SK-MEL-5 (cell line): ENCODE measurements at places on chromosomes 2 and 18. TPM values are rescaled to one million over a fixed set of nuclear protein-coding genes. Genes with fewer than 3 reads are reported as not detected.
A peak's percentile ranks its signal among the peaks of the same experiment; 100 is the strongest.

The EML4 gene
- total RNA-seq, result 78.4 and 81.7 TPM in 2 replicates

The EFHD1 gene
- 0.29 and 0.71 TPM in 2 replicates for total RNA-seq

The NTSR2 gene
- total RNA-seq, result not detected in 2 replicates

The IL36A gene
- not detected in 2 replicates for total RNA-seq

The CFC1 gene
- total RNA-seq, result not detected in 2 replicates

The ARHGAP28 gene
- 1.1 and 1.8 TPM in 2 replicates for total RNA-seq

The CROCC2 gene
- total RNA-seq, result not detected in 2 replicates

The PKDCC gene
- total RNA-seq, result 12.2 and 15.1 TPM in 2 replicates

The FEV gene
- total RNA-seq, result not detected in 2 replicates

The UBE2F gene
- total RNA-seq, result 216 and 231 TPM in 2 replicates

DNA sequence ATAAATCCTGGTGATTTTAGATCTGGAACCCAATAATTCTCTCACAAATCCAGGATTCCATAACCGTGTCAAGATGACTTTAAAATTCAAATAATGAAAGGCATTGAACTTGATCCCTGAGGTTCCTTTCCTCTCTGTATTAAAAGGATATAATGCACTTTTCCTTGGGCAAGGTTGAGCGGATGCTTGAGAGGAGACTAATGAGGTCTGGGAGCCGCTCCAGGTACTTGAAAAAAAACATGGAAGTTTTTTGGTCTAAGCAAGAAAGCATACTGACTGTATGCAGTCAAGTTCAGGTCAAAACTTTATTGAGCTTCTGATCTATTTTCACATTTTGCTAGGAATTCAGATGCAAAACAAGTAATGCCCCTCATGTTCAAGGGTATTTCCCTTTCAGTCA is 318.5 kb downstream of the RAD51AP2 start:
- DNase-seq, result no peak

GRCh38 chr2:39525636-39526412 is 88.7 kb upstream of the MAP4K3 start:
- no peak for DNase-seq

- DNase-seq, result no peak
These were observed 78.1 kb downstream of the MTCL1 start for GRCh38 chr18:8783335-8783993.

- DNase-seq, result peak; percentile 55
These were observed 10.6 kb downstream of the SEC11C start for GRCh38 chr18:59150236-59150635.

- no peak for DNase-seq
These were observed 179.1 kb downstream of the ZFP36L2 start for GRCh38 chr2:43047187-43047780.

GRCh38 chr2:29612568-29612967 is 308.8 kb downstream of the ALK start:
- DNase-seq, result no peak

DNA sequence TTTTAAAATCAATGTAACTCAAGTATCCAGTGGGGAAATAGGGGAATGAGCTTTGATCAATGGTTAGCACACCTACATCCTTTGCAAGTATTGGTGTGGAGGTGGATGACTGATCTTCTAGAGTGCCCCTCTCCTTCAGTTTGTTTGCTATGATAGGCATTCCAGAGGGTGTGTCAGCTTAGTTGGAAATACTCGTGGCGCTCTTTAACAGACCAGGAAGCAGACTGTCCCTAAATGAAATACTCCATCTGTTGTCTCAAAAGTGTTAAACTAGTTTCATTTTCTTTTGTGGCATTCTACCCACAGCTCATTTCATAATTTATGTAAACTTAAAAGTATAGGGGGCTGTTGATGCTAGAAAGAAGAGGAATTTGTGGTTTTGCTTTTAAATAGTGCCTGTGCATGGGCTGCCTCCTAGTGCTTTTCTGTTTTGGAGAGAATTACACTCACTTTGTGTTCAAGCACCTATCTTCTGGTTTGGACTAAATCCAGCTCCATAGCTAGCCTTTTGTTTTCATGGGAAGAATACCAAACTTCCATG is 66.2 kb downstream of the STAT1 start:
- no peak for DNase-seq

DNA sequence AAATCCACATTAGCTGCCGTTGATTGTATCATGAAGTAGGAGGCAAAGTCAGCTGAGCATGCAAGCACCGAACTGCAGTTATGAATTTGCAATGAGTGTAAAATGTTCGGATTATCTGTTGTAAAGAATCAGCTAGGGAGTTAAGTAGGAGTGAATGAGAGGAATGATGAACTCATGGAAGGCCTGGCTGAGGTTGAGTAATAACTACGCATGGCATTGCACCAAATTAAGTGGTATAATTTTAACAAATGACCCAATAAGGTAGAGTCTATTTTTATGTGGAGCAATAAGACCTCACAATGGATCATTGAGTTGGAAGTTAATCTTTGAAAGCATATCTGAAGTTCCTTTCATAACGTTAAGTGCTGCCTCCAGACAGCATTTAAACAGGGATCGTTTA is 288.2 kb upstream of the CHST9 start:
- DNase-seq, result no peak

DNA sequence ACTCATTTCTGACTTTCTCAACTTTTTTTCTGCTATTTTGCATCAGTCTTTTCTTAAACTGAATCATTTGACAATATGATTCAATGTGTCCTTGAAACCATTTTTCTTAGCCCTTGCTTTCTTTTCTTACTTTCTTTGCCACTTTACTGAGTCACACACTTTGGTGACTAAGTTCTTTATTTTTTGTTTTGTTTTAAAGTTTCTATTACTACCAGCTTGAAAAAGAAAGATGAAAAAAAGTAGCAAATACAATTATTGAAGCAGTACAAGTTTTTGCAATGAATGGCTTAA is 116.5 kb downstream of the DOCK10 start:
- no peak for DNase-seq

DNA sequence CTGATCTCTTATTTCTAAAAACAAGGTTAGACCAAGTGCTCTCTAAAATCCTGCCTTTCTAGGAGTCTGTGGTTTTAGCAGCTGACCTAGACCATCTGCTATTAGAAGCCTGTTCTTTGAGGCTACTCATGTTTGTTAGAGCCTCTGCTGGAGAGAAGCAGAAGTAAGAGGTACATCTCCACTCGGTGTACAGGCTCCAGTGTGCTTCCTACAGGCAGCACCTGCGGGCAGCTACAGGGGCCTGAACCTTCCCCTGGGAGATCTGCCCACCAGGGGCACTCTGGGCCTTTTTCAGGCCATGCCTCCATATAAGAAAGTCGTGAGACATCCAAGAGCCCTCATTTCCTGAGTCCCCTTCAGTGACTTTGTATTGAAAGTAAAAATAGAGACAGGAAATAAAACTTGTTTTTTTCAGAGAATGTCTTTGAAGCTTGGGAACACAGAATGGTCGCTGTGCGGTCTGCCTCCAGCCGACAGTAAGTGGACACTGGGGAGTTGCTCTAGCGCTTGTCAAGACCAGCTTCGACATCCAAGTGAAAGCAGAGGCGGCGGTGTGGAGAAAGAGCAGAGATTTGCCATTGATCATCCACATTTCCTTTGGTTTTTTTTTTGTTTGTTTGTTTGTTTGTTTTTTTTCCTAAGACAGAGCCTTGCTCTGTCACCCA is 31.7 kb downstream of the ONECUT2 start:
- DNase-seq, result peak; percentile 1

DNA sequence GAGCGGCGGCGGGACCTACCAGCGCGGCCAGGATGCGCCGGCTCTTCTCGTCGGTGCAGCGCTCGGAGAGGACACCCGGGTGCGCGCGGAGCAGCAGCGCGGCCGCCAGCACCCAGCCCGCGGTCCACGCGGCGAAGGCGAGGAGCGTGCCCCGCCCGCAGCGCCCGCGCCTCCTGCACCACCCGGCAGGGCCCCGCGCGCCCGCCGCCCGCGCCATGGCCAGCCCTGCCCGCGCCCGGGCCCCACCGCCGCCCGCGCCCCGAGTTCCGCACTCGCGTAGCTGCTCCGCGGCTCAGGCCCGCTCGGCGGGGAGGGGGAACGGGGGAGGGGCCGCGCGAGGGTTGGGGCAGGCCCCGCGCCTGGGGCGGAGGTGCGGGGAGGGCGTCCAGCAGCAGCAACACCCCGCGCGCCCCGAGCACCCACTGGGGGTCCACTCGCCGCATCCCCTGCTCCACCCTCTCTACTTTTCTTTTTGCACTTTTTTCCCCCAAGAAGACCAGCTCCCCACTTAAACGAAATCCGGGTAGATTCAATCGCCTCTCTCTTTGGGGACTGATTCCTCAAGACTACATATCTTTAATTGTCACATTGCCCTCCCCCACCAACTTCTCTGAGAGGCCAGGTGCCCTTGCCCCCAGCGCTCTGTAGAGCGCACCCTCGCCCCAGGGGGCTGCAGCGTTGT is at the start of gene DIPK1C:
Gene DIPK1C, minus strand, starts transcription at position 266 of the 682 bp plus-strand sequence. Its CDS starts 49 bp downstream, at position 217.
- peak; percentile 38 for DNase-seq

DNA sequence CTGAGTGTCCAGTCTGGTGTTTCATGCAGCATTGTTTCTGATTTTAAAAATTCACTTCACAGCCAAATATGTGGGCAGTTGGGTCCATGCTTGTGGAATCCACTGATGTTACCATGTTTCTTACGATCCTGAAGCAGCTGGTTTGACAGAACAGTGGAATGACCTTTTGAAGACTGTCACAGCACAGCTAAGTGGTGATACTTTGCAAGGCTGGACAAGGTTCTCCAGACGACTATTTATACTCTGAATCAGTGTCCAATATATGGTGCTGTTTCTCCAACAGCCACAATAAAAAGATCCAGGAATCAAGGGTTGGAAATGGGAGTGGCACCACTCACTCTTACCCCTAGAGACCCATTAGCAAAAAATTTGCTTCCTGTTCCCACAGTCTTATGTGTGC is 577.4 kb upstream of the RAB6C start:
- DNase-seq, result no peak

DNA sequence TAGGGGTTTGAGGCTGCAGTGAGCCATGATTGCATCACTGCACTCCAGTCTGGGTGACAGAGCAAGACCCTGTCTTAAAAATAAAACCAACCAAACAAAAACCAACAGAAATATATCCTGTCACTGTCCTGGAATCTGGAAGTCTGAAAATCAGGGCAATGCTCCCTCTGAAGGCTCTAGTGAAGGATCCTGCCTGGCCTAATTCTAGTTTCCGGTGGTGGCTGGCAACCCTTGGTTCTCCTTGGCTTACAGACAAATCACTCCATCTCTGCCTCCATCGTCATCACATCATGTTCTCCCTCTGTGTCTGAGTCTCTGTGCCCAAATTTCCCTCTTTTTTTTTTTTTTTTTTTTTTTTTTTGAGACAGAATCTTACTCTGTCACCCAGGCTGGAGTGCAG is 15.9 kb upstream of the VPS4B start:
- DNase-seq, result no peak

DNA sequence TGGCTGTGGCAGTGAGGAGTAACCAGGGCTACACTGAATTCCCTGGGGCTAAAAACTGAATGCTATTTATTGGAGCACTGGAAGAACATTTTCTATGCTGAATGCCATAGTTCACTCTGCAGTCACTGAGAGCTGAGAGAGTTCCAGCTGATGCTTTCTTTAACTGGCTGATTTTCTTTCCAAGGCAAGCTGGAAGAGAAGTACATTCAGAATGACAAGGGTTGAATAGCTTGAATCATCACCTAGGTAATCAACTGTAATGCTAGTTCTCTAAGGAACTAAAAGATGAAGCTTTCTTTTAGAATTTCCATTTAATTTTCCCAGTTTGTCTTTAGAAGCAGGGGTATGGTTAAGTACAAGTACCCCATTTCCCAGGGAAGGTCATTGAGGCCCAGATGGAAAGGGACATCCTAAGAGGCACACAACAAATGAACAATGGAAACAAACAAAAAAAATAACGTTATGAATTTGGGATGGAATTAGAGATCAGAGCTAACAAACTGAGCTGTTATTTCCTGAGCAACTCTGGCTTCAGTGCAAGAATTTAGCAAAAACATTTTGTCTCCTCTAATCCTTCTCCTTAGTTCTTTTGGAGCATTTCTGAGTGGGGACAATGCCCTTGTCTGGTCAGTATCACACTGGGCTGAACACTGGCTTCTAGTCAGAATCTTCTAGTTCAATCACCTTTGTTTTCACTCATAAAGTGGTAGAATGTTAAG is 132.8 kb upstream of the REG3A start:
- DNase-seq, result no peak

GRCh38 chr2:140654565-140654964 is 1476.3 kb downstream of the LRP1B start:
- no peak for DNase-seq

DNA sequence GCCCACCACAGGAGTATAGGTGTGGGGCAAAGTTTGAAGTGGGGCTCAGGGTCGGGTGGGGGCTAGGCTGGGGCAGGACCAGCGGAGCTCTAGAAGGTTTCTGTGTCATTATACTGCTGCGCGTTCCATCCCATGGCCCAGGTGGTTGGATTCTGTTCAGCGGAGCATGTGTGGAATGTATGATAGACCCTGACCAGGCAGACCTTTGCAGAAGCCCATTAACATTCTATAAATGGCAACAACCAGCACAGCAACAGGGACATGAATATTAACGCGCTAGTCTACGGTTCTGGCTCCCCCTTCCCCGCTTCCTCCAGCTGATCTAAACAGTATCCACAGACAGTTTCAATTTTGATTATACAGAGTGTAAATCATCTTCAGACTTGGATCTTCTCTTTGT is 4.1 kb upstream of the PRKCE start:
- DNase-seq, result no peak

DNA sequence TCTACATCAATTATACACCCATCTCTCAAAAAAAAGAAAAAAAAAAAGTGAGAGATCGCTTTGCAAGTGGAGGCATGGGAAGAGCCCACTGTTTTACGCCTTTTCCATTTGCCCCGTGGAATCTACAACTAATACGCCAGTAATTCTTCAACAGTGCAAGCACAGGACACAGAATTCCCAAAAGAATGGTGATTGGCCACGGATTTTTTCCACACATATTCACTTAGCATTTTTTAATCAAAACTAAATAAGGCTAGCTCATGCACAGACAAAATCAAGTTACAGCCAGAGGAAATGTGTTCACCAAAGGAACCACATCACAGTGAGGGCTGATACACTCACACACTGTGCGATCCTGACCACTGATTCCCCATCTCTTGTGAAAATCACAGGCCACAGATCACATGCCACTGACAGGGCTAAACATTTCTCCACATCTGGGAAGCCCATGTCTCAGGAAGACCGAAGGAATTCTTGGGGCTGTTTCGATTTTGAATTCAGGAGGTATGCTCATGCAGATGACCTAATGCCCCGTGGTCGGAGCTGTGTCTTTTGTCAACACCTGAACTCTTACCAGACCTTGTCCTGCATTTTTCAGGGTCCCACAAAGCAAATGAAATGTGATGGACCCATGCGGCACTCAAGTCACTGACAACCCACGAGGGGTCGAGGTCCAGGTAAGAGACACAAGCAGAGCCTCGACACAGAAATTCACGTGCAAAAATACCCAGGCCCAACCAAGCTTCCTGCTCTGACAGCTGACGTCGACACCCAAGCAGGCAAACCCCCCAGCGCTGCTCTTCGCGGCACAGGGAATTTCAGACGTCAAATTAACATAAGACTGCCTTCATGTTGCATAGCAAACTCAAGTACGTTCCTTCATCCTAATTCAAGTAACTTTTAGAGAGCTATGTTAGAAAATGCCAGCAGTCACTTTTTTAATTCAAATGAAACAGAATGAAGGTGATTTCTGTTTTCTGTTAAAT is 69.6 kb downstream of the ZNF516 start:
- peak; percentile 21 for DNase-seq
